Omental fat pad (tissue), 4 donors: ENCODE measurements at places on chromosomes 11 and 22. TPM values are rescaled to one million over a fixed set of nuclear protein-coding genes. Genes with fewer than 3 reads are reported as not detected.

Gene VWA5A
- 16.6 TPM for total RNA-seq

Gene TIMM10
- total RNA-seq: 44.1 TPM

Gene OR51B4
- total RNA-seq: not detected

Gene B3GAT3
- total RNA-seq: 40.7 TPM

Gene OR8D1
- not detected for total RNA-seq

Gene AIFM3
- 1.4 TPM for total RNA-seq

Gene ELMOD1
- not detected for total RNA-seq

Gene OR4A16
- total RNA-seq: not detected

- DNase-seq: no peak
These were observed 429.6 kb downstream of the BRD1 start for GRCh38 chr22:49398115-49398514.

DNA sequence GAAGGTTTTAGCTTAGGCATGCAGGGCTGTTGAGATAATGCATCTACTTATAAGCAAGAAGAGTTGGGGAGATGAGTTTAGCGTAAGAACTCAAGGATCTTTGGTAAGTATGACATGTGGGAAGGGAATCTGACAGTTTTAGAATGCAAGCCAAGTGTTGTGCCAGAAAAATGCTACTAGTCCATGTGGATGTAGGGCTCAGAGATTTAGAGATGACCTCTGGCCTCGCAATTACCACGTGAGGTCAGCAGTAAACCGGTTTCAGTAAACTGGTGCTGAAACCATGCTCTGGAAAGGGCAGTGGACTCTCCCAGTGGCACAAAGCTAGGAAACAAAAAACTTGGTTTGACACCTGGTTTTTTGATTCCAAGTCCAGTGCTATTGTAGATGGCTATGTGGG is 18.9 kb downstream of the MRPL16 start:
- DNase-seq: no peak

- DNase-seq: no peak
These were observed 13.1 kb downstream of the MPPED1 start for GRCh38 chr22:43424666-43425630.

DNA sequence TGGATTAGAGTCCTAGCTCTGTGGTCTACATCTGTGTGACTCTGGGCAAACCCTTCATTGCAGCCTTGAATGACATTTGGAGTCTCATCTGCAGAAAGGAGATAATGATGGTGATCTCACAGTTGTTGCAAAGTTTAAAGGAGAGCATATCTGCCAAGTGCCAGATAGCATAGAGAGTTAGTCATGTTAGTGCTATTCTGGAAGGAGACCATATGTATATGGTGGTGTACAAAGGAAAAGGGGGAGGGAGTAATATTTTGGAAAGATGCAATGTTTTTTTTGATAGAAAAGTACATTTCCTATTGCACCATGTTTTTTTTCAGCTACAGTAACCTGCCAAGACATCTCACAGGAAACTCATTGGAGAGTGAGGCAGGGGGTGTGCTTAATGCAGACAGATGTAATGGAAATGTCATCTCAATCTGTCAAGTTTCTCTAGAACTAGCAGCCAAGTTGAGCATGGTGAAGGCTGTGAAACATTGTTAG is 92.1 kb upstream of the NARS2 start:
- no peak for DNase-seq

DNA sequence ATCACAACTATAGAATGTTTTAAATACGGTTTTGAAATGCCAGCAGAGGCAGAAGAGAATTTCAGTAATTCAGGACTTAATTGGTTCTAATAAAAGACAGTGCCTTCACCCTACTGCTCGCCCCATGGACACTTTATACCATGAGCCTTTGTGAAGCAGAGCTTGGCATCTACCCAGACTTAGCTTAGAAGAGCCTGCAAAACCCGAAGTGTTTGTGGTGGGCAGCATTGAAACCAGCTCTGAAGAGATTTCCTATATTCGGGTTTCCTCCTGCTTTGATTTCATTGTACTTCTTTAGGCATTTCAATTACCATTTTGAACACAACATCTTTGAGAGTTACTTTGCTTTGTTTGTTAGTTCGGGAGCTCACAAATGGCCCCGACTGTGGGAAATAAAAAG is 185.1 kb upstream of the MTNR1B start:
- DNase-seq: no peak

DNA sequence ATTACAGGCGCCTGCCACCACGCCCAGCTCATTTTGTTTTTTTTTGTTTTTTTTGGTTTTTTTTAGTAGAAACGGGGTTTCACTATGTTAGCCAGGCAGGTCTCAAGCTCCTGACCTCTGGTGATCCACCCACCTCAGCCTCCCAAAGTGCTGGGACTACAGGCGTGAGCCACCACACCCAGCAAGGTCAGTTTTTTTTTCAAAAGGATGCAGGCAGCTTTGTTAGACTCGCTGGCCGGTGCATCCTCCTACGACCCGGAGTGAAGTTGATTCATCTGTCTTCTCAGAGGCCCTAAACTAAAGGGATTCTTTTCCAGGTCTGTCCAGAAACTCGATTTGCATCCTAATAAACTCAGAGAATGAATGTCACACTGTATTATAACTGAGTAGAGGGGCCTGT is 182.3 kb downstream of the DBX1 start:
- DNase-seq: no peak

DNA sequence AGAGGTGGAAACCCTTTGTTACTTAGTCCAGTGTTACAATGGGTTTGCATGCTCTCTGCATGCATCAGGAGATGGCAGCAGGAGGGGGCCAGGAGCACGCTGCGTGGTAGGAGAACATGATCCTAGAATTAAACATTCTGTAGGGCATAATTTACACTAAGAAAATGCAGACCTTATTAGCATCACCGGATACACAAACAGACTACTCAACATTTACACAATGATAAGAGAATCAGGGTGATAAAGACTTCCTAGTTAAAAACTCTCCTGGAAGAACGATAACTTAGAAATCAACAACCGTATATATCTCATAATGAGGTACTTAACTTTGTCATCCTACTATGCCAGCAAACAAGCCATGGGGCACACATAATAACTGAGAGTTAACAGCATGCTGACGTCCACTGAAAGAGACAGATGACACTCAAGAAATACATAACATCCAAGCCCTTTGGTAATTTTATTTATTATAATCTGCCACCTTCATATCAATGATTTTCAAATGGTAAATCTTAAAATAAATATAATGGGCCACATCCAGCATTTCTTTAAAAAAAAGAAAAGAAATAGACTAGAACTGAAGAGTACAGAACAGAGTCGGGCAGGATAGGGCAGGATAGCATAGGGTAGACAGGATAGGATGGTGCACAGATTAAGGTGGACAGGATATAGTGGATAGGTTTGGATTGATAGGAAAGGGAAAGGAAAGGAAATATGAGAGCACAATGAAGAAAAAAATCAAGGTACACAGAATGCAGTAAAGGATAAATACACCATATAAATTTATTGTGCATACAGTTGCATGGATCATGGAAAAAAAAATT is 27.5 kb downstream of the CADM1 start:
- DNase-seq: no peak

- DNase-seq: peak; percentile 62
These were observed 3.4 kb downstream of the CD82 start for GRCh38 chr11:44568658-44569473.

- DNase-seq: no peak
These were observed 673 bp upstream of the MYO7A start for GRCh38 chr11:77127235-77127911.

DNA sequence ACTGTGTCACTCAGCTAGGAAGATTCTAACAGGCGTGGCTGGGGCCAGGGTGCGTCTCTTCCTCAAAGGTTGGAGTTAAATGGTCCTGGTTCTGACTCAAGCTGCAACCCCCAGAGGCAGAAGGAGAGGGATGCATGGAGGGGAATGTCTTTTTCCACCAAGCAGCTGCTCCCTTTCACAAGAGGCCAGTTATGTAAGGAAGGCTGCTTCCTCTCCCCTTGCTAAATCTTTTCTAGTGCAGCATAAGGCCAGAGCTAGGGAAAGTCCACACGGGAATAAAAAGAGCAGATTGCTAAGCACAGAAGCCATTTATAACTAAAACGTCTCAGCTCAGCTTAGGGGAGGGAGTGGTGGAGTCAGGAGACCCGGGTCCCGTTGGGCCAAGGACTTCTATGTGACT is 10.0 kb downstream of the PVALB start:
- no peak for DNase-seq

DNA sequence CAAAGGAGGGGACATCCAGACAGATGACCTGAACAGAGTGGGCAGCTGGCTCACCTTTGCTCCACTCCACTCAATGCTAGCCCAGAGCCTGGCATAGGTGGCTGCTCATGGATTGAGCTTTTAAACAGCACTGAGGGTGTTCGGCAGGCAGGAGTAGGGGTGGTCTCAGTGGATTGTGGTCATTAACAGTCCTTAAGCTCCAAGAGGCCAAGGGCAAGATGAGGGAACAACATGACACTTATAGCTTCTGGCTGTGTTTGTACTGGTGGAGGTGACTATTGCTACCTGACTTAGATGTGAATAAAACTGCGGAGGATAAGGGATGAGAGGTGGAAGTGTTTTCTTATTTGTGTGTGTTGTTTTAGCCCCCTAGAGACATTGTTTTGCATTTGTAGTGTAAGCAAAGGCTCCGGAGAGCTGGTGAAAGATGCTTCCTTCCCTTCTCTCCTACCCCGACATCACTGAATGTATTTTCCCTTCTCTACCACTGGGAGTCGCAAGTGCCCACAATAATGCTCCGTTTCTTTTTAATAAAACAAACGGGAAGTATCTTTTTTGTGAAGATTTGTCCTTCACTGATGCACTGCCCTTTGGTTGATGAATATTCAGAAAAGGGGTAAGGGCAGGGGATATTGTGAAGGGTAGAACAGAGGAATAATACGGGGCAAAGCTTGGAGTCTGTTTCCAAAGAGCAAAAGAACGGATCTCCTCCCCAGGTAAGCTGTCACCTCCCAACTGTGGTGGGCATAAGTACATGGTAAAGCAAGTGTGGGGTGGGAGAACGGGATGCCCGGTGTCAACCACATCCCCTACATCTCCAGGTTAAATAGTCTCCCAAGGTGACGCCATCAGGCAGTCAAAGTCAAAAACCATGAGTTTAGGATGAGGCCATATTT is 27.5 kb upstream of the MTNR1B start:
- DNase-seq: no peak

- DNase-seq: no peak
These were observed 218.8 kb downstream of the CTTN start for GRCh38 chr11:70616938-70617654.

- no peak for DNase-seq
These were observed 7.1 kb upstream of the CDC42EP2 start for GRCh38 chr11:65307298-65308229.

- DNase-seq: no peak
These were observed 348.4 kb upstream of the NARS2 start for GRCh38 chr11:78922859-78923625.

- no peak for DNase-seq
These were observed 38.6 kb upstream of the CALCB start for GRCh38 chr11:15034687-15035267.

DNA sequence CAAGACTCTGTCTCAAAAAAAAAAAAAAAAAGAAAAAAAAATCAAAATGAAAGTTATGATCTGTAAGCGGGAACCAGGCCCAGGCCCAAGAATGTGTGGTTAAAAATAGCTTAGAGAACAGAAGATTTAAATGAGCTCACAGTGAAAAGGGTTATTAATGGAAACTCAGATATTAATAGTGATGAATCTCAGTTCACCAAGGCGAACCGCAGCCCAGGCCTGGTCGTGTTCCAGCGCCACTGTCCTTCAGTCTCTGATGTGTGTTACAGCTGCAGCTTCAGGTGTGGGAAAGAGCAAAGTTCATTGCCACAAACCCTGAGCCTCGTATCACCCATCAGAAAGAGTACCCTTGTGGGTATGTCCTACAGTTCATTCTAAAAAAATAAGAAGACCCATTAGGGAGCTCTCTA is 107.1 kb downstream of the GAB2 start:
- DNase-seq: no peak

DNA sequence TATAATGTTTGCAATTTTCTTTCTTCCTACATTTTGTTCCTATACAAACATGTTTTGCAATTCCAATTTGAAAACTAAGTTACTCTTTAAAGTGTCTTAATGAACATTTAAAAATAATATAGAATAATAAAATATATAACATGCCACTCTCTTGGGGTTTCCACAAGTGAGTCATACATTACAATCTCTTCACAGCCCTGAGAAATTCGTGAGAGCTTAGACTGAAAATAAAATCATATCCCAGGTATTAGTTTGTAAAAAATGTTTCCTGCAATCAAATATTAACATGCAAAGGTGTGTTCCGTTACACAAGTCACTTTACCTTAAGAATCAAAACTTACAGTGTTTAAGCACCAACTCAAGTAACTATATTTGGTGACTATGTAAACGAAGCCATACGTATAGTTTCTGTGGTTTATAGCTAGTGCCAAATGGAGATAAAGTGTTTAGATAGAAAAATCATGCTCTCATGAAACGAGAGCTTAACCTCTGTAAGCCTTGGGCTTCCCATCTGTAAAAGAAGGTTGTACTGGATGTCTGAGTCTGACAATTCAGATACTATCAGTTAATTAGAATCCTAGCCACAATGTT is 253.6 kb upstream of the ANO3 start:
- DNase-seq: no peak

DNA sequence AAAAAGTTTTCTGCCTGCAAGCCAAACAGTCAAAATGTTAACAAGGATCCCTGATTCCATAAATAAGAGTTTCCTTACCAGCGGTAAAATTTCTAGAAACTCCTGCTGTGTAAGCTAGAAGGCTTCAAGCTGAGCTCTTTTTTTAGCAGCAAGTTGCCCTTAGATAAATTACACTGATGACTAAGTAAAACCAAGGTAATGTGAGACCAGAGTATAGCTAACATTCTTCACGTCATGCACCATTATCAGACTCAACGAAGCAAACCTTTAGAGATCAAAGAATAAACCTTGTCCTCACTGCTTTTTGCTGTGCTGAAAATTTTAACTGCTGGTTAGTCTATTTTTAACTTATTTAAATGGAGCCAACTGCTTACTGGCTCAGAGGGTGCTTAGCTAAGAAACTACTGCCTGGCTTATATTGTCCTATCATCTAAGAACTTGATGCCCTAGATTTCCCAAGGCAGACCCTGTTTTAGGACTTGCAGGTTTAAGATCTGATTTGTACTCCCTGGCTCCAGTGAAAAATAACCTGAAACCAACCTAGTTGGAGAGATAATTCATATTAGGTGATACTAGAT is 900.7 kb downstream of the JRKL start:
- DNase-seq: no peak
